ENCODE measurements at places on chromosomes 1 and 21.

DNA sequence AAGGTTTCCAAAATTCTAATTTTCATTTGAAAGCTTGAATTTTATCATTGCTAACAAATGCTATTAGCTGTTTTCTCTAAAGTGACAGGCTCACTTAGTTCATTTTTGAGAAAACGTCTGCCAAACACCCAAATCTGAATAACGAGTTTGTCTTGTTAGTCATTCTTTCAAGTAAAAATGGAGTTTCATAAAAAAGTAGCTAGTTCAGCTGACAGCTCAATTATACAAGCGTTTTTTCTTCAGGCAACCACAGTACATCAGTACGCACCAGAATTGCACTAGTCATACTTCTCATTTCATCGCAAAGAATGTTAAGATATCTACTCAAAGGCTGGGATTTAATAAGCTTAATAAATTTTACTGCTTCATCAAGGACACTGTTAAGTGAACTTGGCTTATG lies 72.3 kb upstream of the SLFNL1 start:
- no peak for DNase-seq

DNA sequence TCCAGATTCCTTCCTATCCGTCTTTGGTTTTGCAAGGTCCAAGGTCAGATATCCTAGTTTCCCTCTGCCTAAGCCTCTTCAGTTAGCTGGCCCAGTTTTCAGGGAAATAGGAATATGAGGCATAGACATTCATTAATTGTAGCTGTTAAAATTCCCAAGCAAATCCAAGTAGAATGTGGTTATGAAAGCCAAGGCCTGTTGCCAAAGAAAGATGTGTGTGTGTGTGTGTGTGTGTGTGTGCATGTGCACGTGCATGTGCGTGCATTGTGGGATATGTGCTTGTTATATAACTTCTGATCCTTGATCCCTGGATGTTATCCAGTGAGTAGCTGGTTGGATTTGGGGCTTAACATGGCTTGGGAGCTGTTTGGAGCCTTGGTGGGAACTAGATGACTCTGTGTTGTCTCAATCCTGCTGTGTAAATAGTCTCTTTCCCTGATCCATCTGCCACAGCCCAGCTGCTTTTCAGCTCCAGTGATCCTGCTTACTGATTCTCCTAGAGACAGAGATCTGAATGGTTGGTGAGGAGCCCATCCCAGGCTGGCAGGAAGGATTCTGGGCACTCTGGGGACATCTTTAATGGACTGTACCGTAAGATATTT lies 70.6 kb upstream of the GCLM start:
- no peak for DNase-seq

GRCh38 chr1:172041742-172042141 lies 200.4 kb downstream of the DNM3 start:
- no peak for DNase-seq

- DNase-seq = no peak
These were observed 13.7 kb upstream of the TRIM62 start for GRCh38 chr1:33195556-33195955.

DNA sequence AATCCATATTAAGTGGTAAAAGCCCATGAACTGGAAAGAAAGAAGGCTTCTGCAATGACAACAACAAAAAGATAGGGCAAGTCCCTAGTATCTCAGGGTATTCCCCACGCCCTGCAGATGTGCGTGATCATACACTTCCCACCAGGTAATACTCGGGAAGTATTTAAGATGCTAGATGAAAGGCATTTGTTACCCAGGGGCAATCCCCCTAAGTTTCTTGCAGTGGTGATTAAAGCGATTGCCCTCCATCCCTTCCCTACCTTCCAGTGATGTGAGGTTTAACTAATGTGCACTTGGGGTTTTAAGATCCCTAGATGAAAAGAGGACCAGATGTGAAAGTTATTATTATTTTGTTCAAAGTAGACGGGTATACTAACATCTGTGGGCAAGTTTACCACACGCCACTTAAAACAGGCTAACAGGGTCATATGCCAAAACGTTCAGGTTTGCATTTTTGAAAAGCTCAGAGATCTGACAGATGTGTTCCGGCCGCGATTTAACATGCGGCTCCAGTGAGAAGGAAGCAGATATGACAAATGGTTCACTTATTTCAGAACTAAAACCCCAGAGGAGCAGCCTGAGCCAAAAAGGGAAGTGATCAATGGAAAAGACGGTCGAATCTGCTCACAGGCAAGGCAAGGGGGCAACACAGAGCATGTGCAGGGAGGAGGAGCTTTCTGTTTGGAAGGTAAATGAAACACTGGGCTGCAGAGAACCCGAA lies 17.4 kb downstream of the TIAM1 start:
- DNase-seq = no peak

DNA sequence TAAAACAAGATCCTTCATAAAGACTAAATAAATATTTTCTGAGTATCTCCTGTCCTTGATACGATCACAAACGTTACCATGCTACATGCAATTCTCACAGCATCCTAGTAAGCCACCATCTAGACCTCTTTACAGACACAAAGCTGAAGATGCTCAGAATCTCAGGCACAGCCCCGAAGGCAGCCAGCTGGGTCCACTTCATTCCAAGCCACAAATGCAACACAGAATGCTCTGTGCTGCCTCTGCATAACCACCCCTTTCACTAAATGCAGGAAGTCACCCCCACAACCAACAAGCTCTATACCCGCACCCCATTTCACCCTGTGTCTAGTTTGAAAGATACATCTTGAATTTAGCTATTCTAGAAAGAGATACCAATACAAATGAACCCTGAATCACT lies 12.9 kb downstream of the RCAN1 start:
- DNase-seq = no peak

- DNase-seq = no peak
These were observed 116.8 kb downstream of the NME7 start for GRCh38 chr1:169250795-169251194.

- DNase-seq = no peak
These were observed 220.3 kb upstream of the TNR start for GRCh38 chr1:175963740-175964139.

- DNase-seq = no peak
These were observed 8.4 kb downstream of the CFH start for GRCh38 chr1:196660272-196660671.

- no peak for DNase-seq
These were observed 137.9 kb downstream of the SLC45A1 start for GRCh38 chr1:8455700-8456307.

GRCh38 chr1:153345187-153346076 lies 3.2 kb downstream of the PGLYRP4 start:
- no peak for DNase-seq
